Stimulated activated CD8-positive, alpha-beta memory T cell treated with anti-CD3 and anti-CD28 coated beads, Interleukin-2, amount 100 ng/mL, for 48 hours (primary cell): ENCODE measurements at places on chromosomes 2 and 18.

DNA sequence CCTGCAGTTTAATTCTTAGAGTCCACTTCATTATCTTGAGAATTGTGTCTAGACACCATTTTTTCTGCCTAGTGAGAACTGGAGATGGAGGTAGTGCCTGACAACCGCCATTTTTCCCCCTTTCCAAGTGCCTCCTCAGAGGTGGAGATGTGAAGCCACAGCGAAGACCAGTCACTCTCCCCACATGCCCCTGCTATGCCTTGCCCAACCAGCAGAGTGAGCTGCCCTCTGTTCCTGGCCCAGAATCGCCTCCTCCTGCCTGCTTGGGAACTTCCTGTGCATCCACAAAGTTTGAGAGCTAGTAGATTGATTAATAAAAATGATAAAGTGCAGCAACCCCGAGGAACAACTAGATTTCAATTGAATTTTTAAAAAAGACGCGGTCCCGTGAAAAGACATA is 123.3 kb downstream of the CLIP4 start:
- DNase-seq: no peak

DNA sequence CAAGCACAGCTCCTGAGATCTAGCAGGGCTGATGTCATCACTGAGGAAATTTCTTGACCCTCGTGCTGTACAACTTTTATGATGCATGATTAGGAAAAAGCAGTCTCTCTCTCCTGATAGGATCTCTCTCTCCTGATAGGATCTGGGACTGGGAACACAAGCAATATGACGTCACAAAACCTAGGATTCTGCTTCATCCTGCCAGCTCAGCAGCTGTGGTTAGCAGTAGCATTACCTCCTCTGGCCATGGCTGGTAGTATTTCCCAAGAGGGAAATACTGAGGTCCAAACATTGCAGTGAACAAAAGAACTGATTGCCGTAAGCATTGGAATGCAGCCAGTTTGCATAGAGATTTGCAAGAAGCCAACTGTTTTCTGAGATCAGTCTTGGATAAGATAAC is 521.2 kb upstream of the POU3F3 start:
- no peak for DNase-seq

DNA sequence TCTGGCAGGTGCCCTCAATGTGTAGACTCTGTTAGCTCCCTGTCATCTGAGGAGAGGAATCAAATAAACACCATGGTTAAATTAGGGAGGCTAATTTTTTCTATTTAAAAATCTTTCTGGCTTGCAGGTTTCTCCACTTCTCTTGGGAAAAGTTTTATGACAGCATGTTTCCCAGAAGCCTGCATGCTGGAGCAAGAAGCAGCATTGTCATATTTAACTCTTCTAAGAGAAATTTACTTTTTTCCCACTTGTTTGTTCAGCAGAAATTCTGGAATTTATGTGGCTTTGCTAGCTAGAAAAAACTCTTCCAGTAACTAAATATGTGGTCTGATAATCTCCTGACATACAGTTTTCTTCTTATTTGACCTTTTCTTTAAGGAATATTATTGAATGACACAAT is 230.5 kb downstream of the PARD3B start:
- DNase-seq: no peak

DNA sequence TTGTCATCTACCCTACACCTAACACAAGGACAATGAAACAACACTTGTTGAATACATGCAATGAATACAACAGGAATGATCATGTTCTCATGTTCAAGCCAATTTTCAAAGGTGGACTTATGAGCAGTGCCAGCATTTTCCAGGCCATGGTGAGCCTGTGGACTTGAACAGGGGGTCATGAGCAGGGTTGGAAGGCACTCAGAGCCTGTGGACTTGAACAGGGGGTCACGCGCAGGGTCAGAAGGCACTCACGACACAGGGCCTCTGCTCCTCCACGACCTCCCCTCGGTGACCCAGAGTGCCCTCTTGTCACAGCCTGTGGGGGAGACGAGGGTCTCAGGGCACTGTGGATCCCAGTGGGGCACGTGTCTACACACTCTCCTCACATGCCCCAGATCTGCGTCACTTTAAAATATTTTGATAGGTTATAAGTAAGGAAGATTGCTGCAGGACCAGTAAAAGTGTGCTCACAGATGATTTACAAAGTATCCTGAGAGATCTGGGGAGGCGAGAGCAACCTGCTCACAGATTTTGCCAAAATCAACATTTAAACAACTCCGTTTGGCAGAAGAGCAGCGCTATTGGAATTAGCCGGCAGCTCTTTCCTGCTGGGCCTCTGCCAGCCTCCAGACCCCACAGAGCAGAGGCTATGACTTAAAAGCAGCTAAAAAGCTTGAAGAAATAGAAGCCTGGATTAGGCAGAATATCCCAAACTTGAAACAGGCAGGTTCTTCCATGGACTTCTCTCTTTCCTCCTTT is 121.9 kb downstream of the TMEM18 start:
- DNase-seq: no peak

DNA sequence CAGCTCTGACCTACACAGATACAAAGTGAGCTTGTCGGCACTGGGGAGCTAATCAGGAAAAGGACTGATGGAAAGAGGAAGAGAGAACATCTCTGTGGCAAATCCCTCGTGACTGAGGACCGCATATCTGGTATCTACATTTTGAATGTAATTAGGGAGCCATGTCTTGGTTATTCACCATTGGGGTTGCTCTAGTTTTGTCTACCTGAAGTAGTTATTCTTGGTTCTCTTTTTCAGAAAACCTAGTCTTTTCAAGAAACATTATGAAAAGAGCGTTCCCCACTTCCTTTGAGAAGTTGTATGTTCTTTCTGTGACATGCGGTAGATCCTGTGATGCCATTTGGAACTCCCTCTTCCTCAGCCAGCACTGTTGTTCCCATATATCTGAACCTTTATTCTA is 104.4 kb downstream of the DOCK10 start:
- DNase-seq: no peak

- no peak for DNase-seq
Observed at GRCh38 chr2:4588606-4589005, 885.2 kb downstream of the DCDC2C start.

- DNase-seq: no peak
Observed at GRCh38 chr2:16073471-16073870, 133.1 kb downstream of the MYCN start.

GRCh38 chr2:239767021-239767905 is 257.9 kb downstream of the NDUFA10 start:
- no peak for DNase-seq

DNA sequence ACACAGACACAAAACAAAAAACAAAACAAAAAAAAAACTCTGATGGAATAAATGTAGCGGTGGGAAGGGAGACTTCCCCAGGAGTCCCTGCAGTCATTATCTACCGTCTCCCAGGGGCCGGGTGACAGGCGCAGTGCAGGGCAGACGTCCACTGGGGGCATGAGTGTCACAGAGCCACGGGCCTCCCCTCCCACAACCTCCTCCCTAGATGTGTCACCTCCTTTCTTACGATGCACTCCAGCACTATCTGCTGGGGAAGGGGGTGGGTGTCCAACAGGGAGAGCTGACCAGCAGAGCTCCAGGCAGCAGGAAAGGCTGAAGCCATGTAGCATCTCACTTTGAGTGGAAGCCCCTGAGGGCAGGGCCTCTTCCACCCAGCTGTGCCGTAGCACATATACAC is 84.5 kb downstream of the LONRF2 start:
- DNase-seq: no peak

DNA sequence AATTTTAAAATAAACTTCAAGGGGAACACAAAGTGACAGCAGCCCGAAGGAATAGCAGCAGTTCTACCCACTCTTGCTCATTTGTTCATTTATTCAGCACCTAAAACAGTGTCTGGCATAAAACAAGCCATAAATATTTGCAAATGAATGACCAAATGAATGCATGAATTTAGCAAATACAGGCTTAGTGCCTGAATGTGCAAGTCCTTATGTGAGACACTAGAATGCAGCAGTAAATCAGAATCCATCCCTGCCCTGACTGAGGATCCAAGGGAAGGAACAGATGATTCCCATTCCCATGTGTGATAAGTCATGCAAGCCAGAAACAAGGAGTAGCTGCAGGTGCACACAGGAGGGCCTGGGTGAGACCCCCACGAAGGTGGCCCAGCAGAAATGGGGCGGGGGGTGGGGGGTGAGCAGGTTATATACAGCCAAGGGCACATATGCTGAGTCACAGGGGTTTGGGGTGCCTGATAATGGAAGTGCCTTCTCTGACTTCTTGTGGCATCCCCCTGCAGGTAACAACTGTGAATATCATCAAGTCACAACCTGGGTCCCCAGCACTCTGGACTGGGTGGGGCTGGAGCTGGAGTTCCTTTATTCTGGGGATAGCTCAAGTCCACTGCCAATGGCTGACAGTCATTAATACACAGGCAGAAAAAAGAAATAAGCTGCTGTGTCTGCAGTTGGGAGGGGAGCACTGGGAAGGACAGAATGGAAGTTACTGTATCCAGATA is 311.9 kb downstream of the TXNL1 start:
- DNase-seq: no peak

- DNase-seq: no peak
Observed at GRCh38 chr18:48441405-48441881, 32.3 kb upstream of the ZBTB7C start.

GRCh38 chr2:143345887-143346787 is 216.9 kb downstream of the ARHGAP15 start:
- no peak for DNase-seq

GRCh38 chr2:74715880-74716279 is 61.8 kb downstream of the SEMA4F start:
- no peak for DNase-seq

GRCh38 chr2:216698895-216699294 is 3.5 kb upstream of the IGFBP5 start:
- DNase-seq: no peak

- no peak for DNase-seq
Observed at GRCh38 chr18:50853863-50854271, 25.1 kb upstream of the ME2 start.

GRCh38 chr2:160427629-160428404 is 65.8 kb downstream of the RBMS1 start:
- DNase-seq: no peak

DNA sequence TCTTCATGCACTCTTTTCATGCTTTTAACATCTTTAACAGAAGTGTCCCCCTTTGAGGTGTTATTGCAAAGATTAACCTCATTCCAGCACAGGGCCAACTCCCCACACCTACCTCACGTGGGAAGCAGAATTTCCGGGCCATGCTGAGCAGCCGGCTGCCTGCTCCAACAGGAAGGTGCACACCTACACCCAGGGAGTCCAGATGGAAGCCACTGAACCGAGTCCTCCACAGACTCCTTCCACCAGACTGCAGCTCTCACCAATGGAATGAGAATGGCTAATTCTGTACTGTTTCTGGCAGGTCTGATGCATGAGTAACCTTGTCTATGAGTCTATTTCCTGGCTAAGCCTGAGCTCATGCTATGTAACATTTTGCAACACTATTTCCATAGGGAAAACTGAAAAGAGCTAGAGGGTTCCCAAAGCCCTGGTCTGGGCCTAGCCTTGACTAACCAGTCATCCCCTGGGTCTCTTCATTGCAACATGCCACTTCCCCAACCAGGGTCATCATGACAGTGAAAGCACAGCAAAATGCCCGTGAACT is 11.0 kb downstream of the ERFE start:
- no peak for DNase-seq

GRCh38 chr2:69620870-69621269 is 22.7 kb downstream of the AAK1 start:
- DNase-seq: no peak

DNA sequence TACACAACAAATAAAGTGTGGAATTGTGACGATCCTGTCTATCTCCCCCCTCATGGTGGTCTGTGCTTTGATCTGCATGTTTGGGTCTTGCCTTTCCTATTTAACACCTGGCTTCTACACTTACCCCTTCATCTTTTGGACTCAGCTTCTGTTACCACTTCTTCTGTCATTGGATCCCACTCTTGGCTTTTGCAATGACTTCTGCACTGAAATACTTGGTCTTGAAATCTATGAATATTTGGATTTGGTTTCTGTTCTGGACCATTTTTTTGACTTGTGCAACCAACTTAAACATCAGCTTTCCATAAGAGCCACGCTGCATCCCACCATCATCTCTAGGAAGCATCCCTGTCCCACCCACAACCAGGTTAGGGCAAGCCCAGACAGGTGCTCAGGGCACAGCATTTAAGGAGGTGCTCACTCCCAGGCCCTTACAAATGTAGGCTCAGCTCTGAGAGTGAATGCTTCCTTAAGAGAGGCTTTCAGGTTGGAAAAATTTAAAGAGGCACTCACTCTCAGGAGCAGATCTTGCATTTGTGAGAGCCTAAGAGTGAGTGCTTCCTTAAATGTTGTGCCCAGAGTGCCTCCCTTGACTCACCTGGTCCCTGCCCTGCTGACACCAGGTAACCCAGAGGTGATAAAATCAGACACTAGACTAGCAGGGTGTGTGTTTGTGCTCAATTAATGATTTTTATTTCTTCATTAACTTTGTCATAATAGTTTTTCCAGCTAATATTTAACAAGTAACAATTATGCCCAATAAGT is 124.5 kb upstream of the SH3BP4 start:
- no peak for DNase-seq

GRCh38 chr2:118168615-118169014 is 80.3 kb downstream of the INSIG2 start:
- no peak for DNase-seq

DNA sequence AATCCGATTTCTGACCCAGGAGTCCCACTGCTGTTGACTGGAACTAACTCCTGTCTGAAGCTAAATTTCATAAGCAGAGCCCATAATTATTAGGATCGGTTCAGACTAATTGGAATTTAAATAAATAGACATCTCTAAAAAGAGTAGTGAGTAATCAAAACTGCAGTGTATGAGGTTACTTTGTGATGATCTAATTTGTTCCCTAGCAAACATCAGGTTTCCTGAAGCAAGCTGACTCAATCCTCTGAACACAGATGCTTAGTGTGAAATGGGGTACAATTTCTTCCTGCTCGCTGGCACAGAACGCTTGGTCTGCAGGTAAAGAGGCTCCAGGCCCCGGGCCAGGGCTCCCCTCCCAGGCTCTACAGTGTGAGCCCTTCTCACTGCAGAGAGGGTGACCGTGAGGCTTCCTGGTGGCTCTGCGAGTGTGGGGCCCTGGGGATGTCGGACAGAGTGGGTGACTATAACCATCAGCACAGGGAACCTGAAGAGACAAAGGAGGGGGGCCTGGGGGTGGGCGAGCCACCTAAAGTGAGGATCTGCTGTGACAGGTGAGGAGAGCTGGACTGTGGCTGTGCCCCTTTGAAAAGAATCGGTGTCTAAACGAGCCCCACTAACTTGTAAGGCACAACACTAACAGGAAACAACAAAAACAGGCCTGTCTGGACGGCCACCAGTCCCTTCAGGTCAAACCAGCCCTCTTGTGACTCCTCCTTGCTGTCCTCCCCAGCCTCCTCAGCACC is 20.2 kb downstream of the CHST10 start:
- no peak for DNase-seq

DNA sequence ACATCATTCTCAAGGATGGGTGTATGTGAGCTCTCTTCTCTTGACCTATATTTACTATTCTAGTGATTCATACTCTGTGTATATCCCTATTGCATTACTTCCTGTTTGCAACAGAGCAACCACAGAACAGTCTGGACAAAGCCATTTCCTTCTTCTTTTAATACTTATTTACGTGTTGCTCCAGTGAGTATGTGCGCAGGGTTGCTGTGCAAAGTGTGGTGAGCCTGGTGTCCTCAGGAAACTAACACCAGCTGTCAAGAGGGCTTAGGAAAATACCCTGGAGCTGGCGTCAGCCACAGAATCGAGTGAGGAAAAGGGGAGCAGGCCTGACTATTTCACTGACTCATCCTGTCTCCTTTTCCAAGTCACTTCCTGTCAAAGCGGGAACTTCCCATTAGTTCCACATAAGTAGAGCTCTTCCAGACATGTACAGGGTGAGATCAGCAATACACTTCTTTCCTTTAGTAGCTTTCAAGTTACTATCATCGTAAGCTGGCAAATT is 214.1 kb upstream of the COPS8 start:
- no peak for DNase-seq
